ENCODE measurements at places on chromosomes 1 and 21. TPM values are rescaled to one million over a fixed set of nuclear protein-coding genes. Genes with fewer than 3 reads are reported as not detected.

CLCA4 gene
- not detected for total RNA-seq

MARCKSL1 gene
- total RNA-seq: 159 TPM

OR2T35 gene
- total RNA-seq: not detected

RPS27 gene
- 828 TPM for total RNA-seq

ACTL8 gene
- total RNA-seq: not detected

LENEP gene
- total RNA-seq: 6.0 TPM

PTGFR gene
- total RNA-seq: 9.5 TPM

DPT gene
- 54.1 TPM for total RNA-seq

RIPK4 gene
- total RNA-seq: 8.8 TPM

NRIP1 gene
- 132 TPM for total RNA-seq

WDR64 gene
- 1.3 TPM for total RNA-seq

SLAMF8 gene
- 0.60 TPM for total RNA-seq

AHDC1 gene
- total RNA-seq: 38.8 TPM

UBXN10 gene
- 3.4 TPM for total RNA-seq

TPR gene
- total RNA-seq: 166 TPM

ADAMTS5 gene
- total RNA-seq: 19.0 TPM

ENTREP3 gene
- total RNA-seq: 9.5 TPM

SLC35F3 gene
- total RNA-seq: 6.5 TPM

FAM131C gene
- 4.0 TPM for total RNA-seq

HSF2BP gene
- 2.9 TPM for total RNA-seq

SPTA1 gene
- total RNA-seq: 12.0 TPM

CELA3B gene
- total RNA-seq: not detected

GBP5 gene
- 0.93 TPM for total RNA-seq

GRHL3 gene
- 0.55 TPM for total RNA-seq

RGS18 gene
- total RNA-seq: 3.4 TPM

APCS gene
- total RNA-seq: not detected

KCNK2 gene
- total RNA-seq: 3.5 TPM

RIMS3 gene
- 28.6 TPM for total RNA-seq

LHX8 gene
- not detected for total RNA-seq

CLCNKA gene
- 0.33 TPM for total RNA-seq

CYP4B1 gene
- total RNA-seq: 2.5 TPM

RNPC3 gene
- 37.4 TPM for total RNA-seq

BNIPL gene
- total RNA-seq: 9.5 TPM

ADAMTS1 gene
- 56.2 TPM for total RNA-seq

AXDND1 gene
- 1.8 TPM for total RNA-seq

EIF4G3 gene
- 68.8 TPM for total RNA-seq

TSPAN1 gene
- total RNA-seq: 0.49 TPM

TCP10L gene
- total RNA-seq: 5.5 TPM

DMBX1 gene
- total RNA-seq: 0.55 TPM

PRR9 gene
- total RNA-seq: not detected

GUCA2A gene
- not detected for total RNA-seq

CD101 gene
- total RNA-seq: 1.5 TPM

MED8 gene
- total RNA-seq: 51.3 TPM

TCHH gene
- 0.66 TPM for total RNA-seq

LRRC71 gene
- total RNA-seq: not detected

TMEM82 gene
- total RNA-seq: not detected

MOB3C gene
- 11.8 TPM for total RNA-seq

PROX1 gene
- total RNA-seq: 92.5 TPM

NME7 gene
- total RNA-seq: 70.1 TPM

Measured in camera-type eye (tissue), 1 donor.